T-cell (primary cell): ENCODE measurements at places on chromosomes 2 and 18. TPM values are rescaled to one million over a fixed set of nuclear protein-coding genes. Genes with fewer than 3 reads are reported as not detected.

Gene SCG2
- not detected for total RNA-seq

Gene MYCN
- 1.5 TPM for total RNA-seq

Gene SERPINB3
- not detected for total RNA-seq

- DNase-seq = no peak
These were observed 43.4 kb upstream of the MTCL1 start for GRCh38 chr18:8661754-8662559.

GRCh38 chr2:62204998-62205496 is 9.1 kb downstream of the B3GNT2 start:
- no peak for DNase-seq

Gene LRRTM1
- total RNA-seq = not detected

Gene TNFRSF11A
- total RNA-seq = 1.2 TPM

Gene MC5R
- total RNA-seq = not detected
